AG04450 (cell line): ENCODE measurements at places on chromosomes 4 and X.

GRCh38 chrX:51047950-51048349, 137.4 kb downstream of the BMP15 start:
- DNase-seq, result no peak

GRCh38 chr4:173182403-173182802, 13.8 kb downstream of the GALNT7 start:
- peak; percentile 50 for DNase-seq

GRCh38 chr4:164509951-164510350, 244.0 kb upstream of the SMIM31 start:
- DNase-seq, result no peak

- no peak for DNase-seq
Measured at GRCh38 chr4:20017777-20018115, 234.0 kb upstream of the SLIT2 start.

- DNase-seq, result no peak
Measured at GRCh38 chrX:77556276-77556675, 109.1 kb downstream of the FGF16 start.

GRCh38 chrX:11672213-11672612, 6.5 kb upstream of the ARHGAP6 start:
- no peak for DNase-seq

DNA sequence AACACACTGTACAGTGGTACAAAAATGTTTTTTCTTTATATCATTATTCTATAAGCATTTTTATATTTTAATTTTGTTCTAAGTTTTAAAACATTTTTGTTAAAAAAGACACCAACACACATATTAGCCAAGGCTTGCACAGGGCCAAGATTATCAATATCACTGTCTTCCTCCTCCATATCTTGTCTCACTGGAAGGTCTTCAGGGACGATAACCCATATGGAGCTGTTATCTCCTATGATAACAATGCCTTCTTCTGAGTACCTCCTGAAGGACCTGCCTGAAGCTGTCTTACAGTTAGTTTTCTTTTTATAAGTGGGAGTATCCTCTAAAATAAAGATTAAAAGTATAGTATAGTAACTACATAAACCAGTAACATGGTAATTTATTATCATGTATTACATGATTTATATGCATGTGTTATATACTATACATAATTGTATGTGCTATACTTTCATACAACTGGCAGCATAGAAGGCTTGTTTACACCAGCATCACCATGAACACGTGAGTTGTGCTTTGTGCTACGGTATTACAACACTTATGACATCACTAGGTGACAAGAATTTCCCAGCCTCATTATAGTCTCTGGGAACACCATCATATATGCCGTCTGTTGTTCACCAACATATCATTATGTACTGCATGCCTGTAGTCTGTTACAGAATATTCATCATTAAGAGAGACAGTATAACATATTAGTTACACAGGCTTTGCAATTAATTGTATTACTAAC, 90.7 kb downstream of the WDFY3 start:
- DNase-seq, result no peak

DNA sequence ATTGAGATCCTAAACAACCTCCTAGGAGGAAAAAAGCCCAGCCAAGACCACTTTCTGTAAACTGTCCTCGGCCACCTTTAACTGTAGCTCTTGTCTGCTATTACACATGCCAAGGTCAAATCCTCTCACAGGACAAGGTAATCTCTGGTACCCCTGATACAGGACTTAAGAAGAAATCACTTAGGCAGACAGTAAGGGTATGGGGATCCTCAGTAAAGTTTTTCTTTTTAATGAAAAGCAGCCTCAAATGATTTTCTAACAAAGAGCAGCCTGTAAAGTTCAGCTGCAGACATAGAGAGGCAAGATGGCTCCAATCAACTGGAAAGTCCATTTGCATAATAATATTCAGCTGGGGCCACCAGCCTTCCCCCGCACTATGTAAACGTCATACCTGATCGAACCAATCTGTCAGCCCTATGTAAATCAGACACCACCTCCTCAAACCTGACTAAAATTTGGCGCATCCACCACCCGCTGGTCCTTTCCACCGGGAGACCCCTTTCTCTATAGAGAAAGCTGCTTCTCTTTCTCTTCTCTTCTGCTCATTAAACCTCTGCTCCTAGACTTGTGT, 14.6 kb upstream of the MPP1 start:
- no peak for DNase-seq

DNA sequence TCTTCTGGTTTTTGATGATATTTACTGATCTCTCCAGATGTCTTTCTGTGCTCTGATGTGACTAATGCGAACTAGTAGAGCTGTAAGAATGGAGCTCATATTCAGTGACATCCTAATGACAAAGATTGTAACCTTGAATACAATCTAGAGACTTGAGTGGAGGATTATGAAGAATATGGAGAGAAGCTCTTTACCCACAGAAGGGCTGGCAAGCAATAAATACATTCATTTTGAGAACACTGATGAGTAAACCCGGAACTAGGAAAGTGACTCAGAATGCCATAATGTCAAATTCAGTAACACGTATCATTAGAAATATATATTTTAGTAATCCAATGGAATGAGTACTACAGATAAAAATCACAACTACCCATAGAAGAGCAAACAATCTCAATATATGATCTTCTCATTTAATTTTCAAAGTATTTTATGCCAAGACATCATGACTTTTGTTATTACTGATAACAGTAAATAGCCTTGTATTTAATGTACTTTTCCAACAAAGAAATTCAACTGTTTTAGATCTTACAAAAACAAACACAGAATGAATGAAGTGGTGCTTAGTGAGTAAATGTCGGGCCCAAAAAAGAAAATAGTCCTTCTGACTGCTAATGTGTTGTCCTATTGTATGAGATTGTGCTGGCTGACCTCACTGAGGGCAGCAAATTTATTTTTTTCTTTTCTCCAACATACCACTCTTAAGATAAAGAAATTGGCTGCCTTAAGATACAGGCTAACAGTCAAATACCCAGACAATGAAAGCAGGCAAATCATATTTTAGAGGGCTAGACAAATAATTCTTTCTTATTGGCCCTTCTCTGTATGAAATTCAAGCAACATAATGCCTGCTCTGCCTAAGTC, 49.2 kb upstream of the HDAC8 start:
- no peak for DNase-seq
